ENCODE measurements at places on chromosomes 16 and 17.

DNA sequence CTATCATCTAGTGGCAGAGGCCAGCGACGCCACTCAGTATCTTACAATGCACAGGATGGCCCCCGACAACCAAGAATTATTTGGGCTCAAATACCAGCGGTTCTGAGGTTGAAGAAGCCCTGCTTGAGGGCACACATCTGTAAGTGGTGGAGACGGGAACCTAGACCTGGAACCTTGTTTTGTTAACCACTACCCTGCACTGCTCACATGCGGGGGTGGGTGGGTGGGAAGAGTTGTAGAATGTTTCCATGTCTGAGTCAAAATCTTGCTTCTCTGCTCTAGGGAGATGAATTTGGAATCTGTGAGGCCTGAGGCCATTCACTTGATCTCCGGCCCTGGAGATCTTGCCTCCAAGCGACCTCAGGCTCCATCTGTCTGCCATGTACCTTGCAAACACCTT is 44.1 kb downstream of the ABCC1 start:
- DNase-seq: no peak

- DNase-seq: peak; percentile 19
Measured at GRCh38 chr17:77744066-77744988, 214.2 kb upstream of the TNRC6C start.

- DNase-seq: no peak
Measured at GRCh38 chr16:64206862-64207261, 915.0 kb downstream of the CDH11 start.

DNA sequence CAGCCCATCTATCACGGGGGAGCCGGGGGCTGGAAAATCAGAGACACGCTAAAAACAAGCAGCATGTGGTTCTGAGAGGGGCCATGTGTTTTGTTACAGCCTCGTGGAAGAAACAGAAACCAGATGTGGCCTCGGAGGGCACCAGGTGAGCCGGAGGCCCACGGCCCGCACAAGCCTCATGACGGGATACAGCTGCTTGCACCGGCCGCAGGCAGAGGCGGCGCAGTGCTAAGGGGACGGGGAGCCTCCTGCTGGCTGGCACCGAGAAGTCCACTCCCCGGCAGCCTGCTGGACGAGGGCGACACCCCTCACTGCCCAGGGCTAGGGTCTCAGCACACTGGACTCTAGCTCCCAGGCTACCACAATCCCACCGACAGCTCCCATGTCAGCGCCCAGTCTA is 19.2 kb downstream of the NDUFAF8 start:
- DNase-seq: no peak

DNA sequence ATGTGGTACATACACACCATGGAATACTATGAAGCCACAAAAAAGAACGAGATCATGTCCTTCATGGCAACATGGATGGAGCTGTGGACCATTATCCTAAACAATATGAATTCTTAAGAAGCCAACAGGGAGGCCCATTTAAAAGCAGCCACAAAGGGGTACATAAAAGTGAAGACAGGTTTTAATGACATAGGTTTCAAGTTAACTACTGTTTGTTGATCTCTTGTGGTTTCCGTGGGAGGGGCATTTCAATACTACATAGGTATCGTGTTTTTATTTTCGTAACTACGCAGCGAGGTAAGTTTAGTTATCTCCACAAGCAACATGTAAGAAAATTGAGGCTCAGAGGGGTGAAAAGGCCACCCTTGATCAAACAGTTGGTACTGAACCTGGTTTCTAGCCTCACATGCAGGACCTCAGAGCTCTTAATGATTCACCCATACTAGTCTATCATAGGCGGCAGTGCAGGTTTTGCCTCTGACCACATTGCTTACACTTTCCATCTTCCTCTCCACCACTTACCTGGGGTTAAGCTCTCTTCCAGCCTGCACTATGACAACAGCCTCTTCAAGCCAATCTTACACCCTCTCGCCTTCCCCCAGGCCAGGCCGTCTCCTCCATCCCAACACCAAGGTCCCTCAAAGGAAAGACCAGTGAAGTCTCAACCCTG is 534.1 kb upstream of the HSBP1 start:
- no peak for DNase-seq

DNA sequence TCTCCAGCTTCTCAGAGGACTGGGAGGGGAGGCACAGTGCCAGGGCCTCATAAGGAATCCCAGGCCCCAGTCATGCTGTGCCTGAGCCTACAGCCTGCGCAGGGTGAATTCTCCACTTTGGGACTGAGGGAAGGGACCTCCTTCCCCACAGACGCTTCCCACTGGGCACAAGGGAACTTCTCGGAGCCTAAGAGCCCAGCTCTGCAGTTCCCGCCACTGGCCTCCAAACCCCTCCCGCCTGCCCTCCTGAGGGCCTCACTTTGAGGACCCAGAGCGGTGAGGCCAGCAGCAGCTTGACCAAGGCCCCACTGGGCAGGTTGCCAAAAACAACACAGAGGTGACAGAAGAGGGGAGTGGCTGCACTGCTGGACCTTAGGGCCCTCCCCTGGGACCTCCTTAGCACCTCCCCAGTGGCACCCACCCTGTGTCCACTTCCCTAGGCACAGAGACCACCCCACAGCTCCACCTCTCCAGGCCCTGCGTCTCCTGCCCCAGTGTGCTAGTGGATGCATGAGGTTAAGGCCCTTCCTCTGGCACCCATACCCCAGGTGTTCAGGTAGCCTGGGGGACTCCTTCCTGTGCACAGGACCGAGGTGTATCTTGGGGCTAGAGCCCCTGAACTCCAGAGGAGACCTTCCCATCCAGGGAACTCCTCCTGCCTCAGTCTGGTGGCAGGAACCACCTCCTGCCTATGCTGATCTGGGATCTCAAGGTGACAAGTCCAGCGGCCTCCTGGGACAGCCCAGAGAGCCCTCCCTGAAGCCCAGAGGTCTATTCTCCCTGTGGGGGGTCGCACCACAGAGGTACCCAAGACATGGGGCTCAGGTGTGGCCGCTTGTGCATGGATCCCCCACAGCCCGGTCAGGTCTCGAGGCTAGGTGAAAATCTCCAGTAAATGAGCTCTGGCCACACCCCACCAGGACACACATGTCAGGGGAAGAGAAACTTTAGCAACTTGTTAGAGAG is 3.4 kb downstream of the CASKIN2 start:
- DNase-seq: peak; percentile 58

DNA sequence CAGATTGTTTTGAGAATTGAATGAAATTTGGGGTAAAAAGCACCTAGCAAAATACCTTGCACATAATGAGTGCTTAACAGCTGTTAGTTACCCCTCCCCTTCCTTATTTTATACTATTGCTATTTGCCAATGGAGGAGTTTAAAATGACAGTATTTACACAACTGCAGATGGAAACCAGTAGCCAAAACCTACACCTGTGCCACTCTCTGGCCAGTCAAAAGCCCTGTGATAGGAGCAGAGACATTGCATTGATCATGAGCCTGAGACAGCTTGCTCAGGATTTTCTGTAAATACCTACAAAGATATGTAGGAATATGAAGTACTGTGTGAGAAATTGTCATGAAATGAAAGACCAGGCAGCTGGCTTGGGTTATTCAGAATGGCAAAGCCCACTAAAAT is 115.3 kb upstream of the HLF start:
- DNase-seq: peak; percentile 55

GRCh38 chr16:57279780-57280638 is 4.5 kb downstream of the PLLP start:
- DNase-seq: no peak

DNA sequence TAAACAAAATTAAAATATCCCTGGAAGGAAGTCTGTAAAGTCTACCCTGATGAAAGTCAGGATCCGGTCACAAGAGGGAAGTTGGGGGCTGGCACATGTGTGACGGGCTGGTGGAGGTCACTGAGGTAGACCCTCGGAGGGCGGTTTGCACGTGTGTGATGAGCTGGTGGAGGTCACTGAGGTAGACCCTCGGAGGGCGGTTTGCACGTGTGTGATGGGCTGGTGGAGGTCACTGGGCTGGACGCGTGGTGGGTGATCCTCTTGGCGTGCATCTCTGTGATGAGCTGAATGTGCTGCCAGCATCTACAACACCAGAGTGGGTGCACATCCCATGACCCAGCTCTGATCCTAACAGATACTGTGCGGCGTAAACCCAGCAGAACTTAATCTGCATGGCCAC is 43.7 kb upstream of the METRNL start:
- DNase-seq: no peak

DNA sequence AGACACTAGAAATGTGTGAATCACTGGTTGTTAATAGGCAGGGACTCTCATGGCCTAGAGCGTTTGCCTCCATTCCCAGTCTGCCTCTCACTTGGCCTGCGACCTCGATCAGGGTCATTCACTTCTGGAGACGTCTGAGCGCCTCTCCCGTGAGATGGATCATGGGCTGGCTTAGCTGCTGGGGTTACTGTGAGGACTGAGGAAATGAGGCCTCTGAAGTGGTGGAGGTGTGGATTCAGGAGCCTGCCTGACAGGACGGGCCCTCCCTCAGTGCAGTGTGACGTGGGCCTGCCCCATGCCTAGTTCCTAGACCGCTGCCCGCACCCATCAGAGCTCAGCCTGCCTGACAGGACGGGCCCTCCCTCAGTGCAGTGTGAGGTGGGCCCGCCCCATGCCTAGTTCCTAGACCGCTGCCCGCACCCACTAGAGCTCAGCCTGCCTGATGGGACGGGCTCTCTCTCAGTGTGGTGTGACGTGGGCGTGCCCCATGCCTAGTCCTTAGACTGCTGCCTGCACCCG is 61.9 kb downstream of the BANP start:
- DNase-seq: no peak

- DNase-seq: no peak
Measured at GRCh38 chr17:60901242-60901641, 223.6 kb downstream of the BCAS3 start.

DNA sequence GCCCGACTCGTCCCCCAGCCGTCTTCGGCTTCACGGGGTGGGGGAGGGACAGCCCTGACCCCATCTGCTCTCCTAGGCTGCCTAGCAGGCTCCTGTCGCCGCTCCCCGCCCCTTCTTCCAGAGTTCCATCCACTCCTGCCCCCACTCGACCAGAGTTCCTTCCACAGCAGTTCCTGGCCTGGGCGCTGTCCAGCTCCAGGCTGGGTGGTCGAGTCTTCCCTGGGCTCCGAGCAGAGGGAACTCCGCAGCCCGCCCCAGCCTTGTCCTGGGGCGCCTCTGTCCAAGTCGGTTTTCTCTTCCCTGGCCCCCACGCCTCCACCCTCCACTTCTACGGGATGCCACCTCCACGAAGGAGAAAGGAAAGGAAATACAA is 1.4 kb downstream of the PYY start:
- no peak for DNase-seq

- no peak for DNase-seq
Measured at GRCh38 chr16:74710401-74710800, 9.7 kb upstream of the MLKL start.

DNA sequence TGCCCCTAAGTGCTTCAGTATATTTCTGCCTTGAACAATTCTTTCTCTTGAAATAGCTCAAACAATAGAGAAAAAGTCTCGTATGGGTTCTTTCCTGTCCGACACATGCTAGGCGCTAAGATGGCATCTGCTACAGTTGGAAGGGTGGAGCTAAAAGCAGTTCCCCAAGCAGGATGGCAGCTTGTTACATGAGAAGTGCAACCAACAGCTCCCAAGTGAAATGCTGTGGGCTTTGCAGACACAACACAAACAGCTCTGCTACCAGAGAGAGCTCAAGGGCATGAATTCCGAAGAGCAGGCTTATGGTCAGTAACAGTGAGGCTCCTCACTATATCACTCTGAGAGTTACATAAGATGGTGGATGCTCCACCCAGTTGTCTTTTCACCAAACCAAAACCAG is 83.8 kb downstream of the VPS53 start:
- DNase-seq: no peak

DNA sequence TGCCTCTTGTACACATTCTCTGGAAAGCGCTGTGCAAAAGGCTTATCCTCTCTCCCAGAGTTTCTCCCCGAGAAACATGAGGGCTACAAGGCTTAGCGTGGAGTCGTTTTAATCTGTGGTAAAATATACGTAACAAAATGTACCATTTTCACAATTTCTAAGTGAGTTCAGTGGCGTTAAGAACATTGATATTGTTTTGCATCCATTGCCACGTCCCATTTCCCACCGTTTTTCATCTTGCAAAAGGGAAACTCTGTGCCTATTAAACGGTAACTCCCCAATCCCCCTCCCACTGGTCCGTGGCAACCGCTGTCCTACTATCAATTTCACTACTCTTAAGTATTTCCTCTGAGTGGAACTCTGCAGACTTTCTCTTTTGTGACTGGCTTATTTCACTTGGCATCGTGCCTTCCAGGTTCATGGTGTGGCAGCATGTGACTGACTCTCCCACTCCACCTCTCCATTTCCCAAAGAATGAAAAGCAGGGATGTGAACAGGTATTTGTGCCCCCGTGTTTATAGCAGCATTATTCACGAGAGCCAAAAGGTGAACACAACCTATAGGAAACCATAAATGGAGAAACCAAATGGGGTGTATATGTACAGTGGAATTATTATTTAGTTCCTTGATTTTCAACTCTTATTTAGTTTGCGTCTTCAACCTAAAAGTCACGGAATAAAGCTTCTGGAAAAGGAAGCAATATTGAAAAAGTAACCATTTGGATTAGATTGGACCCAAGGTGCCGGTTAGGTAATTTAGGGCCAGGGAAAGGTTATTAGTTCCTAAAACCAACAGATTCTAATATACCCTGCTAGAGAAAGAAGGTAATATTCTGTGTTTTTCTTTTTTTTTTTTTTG is 1.1 kb upstream of the USP32 start:
- DNase-seq: peak; percentile 71

- no peak for DNase-seq
Measured at GRCh38 chr16:49483251-49483650, 109.6 kb downstream of the C16orf78 start.

GRCh38 chr16:68090533-68090932 is 5.4 kb downstream of the NFATC3 start:
- DNase-seq: no peak

GRCh38 chr17:3818786-3819185 is 17.8 kb upstream of the ITGAE start:
- DNase-seq: no peak

DNA sequence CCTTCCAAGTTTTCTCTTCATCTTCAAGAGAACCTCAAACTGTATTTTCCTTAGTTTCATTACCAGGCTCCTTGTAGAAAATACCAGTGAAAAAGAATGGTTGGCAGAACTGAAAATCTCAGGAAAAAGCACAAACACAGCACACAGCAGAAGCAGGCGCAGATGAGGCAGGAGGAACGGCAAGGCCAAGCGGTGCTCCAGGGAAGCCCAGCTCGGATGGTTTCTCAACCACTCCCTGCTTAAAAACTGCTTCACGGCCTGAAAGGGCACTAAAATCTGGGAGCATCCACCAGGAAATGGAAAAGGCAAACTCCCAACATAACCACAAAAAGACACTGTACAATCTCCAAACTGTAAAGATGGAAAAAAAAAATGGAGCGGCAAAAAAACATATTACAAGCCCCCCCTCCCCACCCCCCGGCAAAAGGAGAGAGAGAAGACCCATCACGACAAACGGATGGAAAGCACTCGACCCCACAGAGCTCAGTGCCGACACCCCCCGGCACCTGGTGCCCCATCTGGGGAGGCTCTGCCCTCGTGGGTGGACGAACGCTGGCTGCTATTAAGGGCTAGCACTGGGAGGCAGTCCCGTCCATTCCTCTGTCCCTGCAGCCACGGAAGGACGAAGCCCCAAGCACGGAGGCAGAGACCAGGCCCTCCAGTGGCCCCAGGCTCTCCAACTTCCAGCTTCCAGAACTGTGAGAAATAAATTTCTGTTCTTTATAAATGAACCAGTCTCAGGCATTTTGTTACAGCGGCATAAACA is 127.5 kb downstream of the ZNF778 start:
- no peak for DNase-seq

Data from body of pancreas (tissue), 4 donors.